ENCODE measurements at places on chromosomes 2 and 18.

GRCh38 chr2:50866626-50867025 is 165.3 kb downstream of the NRXN1 start:
- no peak for DNase-seq

GRCh38 chr2:44155666-44156446 is 12.8 kb upstream of the PPM1B start:
- no peak for DNase-seq

DNA sequence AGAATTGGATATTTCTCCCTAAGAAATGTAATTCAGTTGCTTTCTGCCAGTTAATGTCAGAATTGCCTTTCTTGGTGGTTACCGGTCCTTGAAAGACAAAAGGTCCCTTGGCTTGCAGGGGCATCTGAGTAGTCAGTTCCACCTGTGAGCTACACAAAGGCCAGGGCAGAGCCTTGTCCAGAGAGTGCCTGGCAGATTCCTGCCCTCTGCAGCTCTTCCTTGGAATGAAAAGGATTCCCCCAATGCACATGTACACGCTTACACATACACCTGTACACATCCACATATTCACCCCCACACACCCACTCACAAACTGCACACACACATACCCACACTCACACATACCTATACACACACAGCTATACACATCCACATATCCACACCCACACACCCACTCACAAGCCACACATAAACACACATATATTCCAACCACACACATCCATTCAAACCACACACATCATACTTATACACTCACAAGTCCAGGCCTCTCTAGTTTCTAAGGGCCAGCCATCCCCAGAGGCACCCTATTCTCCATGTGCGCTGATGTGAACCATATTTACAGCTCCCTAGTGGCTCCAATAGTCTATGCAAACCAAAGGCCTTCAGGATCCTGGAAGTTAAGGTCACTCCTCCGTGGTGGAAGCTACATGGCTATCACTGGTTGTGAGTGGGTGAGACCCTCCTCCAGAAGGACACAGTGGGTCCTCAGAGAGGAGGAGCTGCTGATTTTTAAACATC is 9.6 kb downstream of the CYRIA start:
- no peak for DNase-seq

DNA sequence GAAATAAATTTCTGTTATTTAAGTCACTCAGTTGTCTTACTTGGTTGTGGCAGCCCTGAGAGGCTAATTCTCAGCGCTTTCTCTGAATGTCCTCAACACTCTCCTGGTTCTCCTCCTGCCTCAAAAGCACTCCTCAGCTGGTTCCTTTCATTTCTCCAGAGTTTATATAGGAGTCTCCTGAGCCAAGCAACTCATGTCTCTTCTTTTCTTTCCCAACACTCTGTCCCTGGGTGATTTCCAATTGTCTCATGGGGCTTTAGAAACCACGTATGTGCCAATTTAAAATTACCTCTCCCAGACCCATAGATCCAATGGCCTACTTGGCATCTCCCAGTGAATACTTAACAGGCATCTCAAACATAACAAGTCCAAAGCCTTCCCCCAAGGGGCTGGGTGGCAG is 184.3 kb downstream of the TTC32 start:
- DNase-seq = no peak

- no peak for DNase-seq
Observed at GRCh38 chr2:98026927-98027522, 31.3 kb upstream of the TMEM131 start.

GRCh38 chr2:142254031-142254430 is 123.2 kb upstream of the LRP1B start:
- DNase-seq = no peak

GRCh38 chr18:49558356-49558755 is 3.5 kb upstream of the LIPG start:
- DNase-seq = no peak

DNA sequence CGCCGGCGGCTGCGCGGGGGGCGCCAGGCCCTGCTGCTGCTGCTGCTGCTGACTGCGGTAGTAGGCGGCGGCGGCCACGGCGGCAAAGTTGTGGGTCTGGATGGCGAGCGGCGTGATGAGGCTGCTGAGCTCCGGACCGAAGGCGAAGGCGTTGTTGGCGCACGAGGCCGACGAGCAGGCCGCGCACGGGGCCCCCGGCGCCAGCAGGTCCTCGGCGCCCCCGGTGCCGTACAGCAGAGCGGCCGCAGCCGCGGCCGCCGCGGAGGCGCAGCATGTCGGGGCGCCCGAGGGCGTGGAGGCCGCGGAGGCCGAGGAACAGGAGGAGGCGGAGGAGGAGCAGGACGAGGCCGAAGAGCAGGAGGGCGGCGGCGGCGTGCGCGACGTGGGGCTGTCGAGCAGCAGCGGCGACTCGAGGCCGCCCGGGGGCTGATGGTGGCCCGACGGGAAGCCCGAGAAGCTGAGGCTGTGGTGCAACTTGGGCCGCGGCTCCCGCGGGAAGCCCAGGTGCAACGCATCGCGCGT is 1.8 kb downstream of the ZFP36L2 start:
- no peak for DNase-seq

DNA sequence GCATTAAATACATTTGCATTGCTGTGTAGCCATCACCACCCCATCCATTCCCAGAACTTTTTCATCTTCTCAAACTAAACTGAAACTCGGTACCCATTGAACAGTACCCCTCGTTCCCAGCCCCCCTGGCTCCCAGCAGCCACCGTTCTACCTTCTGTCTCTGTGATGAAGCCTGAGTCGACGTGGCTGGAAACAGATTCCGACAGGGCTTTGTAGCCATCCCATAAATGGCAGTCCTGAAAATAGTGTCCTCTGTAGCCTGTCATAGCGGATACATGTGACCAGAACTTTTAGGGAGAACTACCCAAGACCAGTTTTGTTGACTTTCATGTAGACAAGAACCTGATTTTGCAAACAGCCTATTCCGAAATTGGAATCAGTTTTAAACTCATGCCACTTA is 59.1 kb downstream of the TSHZ1 start:
- DNase-seq = no peak

DNA sequence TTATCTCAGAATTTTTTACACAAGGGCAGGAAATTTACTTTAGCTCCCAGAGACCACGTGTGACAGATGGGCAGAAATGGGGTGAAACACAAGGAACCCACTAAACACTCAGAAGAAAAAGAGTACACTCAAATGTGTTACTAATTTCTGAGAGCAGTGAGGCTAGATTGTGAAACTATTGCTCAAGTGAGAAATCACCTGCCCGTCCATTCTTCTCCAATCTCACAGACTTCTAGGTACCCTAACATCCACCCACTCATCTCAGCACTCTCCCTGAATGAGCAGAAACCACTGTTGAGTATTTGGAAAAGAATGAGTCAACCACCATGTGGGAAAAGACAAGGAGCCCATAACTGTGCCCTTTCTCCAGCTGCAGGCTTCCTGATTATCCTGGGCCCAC is 293.0 kb upstream of the CDH2 start:
- DNase-seq = no peak

DNA sequence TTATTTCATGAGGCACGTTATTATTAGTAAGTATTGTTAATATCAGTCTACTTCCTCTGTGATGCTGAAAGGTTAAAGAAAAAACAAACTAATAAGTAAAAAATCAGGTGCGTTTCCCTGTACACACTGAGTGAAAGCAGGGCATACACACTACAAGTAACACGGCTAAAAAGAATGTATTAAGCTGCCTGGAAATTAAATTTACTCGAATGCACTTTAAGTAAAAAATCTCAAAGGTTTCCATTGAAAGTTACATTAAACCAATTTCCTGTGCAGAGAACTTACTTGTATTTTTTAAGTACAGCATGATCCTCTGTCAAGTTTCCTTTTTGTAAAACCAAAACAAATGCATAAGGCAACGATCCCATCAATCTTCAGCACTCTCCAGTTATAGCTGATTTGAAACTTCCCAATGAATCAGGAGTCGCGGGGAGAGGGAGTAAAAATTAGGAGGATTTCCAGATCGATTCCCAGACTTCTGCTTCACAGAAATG is 633 bp downstream of the BCL2 start:
- no peak for DNase-seq

DNA sequence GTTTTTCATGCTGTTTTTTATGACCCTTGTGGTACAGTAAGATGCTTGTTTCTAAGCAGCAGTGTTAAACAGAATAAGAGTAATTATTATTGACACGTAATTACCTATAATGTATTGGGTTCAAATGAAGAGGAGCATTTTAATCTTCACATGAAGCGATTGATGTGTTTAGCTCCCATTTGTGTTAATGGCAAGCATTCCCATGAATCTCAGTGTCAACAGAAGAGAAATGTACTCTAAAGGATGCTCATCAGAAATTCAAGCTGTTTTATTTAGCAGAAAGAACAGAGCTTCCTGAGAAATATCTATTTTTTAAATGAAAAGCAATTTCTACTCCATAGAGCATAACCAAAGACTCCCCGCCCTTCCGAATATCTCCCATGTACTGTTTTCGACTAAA is 341.3 kb upstream of the LINC00305 start:
- no peak for DNase-seq

DNA sequence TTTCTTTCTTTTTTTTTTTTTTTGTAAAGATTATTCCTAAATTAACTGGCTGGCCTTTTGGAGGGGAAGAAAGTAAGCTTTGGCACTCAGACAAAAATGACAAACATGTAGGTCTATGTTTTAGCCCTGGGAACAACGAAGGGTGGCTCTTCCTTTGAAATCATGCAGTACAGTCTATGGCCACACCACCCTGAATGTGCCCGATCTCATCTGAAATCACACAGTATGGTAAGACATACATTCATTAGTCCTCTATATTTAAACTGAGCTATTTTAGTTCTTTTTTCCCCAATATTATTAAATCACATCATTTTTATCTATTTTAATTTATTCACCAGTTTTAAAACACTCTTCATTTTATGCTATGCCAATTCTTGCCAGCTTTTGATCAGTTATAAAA is 48.2 kb downstream of the PLA2R1 start:
- no peak for DNase-seq

GRCh38 chr18:22226801-22227200 is 57.4 kb downstream of the GATA6 start:
- DNase-seq = no peak

DNA sequence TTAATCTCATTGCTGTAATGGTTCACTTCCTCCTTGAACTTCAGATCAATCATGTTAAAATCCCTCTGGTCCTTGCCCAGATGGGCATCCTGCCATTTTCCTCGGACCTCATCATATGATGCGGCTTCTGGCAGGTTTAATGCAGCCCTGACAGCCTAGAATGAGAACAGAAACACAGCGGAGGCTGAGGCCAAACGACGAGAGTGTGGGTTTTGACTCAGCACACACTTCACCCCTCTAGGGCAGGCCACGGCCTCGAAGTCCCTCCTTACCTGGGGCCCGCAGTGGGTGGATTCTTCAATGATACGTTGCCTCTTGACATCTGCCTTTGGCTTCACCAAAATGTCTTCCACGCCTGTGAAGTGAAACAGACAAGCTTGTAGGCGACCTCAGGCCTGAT is 56.8 kb downstream of the POLR1A start:
- no peak for DNase-seq

DNA sequence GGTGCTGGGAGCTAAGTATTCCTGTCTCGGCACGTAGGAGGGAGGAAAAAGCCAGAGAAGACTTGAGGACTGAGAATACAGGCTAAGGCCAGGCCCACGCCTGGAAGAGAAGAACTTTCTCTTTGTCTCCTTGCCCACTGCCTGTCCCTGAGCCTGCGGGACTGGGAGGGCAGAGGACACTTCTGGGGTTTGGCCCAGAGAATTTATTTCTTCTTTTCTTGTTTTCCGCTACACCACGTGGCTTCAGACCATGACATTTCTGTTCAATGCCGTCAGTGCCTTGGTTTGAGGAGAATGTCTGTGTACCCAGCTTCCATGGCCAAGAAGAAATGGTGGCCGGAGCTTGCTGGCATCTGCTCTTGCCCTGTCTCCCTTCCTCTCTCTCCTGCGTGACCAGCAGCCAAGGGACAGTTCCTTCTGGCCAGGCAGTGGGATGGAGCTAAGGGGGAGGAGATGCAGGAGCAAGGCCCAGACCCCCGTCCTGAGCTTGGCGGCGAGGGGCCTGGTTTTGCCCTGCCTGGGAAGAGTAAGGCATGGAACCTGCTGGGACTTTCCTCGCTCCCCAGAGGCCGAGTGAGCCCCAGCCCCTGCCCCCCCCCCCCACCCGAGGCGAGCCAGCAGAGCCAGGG is 140.3 kb downstream of the KLHL29 start:
- DNase-seq = no peak

DNA sequence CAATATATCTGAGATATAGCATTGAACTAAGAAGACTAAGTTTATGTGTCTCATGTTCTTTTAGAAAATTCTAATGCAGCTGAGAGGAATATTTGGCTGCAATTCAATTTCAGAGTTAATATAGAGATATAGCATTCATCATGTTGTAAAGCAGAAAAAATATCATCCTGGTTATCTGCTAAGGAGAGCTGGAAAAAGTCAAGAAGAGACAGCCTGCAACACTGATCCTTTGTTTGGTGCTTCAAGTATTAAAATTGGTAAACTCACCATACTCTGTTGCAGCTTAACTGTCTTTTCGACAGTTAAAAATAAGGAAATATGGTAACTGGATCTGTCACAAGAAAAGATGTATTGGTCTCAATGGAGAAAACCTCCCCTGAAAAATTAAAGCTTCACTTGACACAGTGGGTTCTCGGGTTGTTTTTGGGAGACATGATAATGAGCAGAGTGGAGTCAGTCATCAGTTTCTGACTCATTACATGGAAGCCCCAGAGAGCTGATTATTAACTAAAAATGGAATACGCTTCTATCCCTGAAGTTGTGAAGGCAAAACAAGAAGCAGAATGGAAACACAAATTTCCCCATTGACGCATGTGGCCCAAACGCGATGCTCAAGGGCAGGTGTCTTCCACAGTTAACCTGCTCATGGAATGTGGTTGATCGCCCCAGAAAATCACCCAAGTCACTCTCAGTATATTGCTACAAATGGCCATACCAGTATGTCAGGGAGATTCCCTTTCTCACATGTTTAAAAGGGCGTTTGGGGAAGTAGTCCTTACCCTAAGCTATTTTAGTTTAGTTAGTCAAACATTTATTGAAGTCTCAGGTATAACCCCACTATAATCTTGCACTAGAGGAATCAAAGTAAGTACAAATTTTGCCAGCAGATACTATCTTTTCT is 8.2 kb downstream of the BCL2 start:
- no peak for DNase-seq

- DNase-seq = no peak
Observed at GRCh38 chr18:73407506-73407905, 539.7 kb upstream of the NETO1 start.

GRCh38 chr18:77393519-77393918 is 143.9 kb downstream of the GALR1 start:
- DNase-seq = no peak

DNA sequence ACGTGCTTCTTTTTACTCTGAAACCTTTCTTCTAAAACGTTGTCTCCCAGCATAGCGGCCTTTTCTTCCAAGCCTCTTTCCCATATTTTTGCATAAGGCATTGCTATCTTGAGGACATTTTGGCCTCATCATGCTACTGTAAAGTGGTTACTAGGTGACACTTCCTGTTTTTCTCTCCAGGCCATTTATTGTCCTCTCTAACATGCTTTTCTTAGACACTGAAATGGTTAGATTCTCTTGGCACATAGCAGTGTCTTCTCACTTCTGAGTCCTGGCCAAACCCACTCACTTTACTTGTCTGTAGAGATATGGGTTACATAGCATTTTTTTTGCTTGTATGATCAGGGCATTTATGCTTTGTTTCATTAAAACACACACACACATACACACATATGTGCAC is 50.1 kb upstream of the KCNH7 start:
- no peak for DNase-seq

GRCh38 chr2:199883474-199884212 is 27.4 kb upstream of the C2orf69 start:
- no peak for DNase-seq

GRCh38 chr2:20439193-20439475 is 7.7 kb upstream of the RHOB start:
- no peak for DNase-seq

- peak; percentile 58 for DNase-seq
Observed at GRCh38 chr2:182763311-182763912, 47.4 kb downstream of the DNAJC10 start.

All from T47D (cell line).